Activated B cell treated with CpG ODN at 0.5 μM for 24 hours (primary cell): ENCODE measurements at places on chromosomes 3 and 15. TPM values are rescaled to one million over a fixed set of nuclear protein-coding genes. Genes with fewer than 3 reads are reported as not detected.

The PIGZ gene
- 1.8 and 2.0 TPM in 2 replicates for total RNA-seq

The TNIK gene
- total RNA-seq = 2.0 and 2.5 TPM in 2 replicates

The TMIE gene
- total RNA-seq = 0.39 and 0.44 TPM in 2 replicates

DNA sequence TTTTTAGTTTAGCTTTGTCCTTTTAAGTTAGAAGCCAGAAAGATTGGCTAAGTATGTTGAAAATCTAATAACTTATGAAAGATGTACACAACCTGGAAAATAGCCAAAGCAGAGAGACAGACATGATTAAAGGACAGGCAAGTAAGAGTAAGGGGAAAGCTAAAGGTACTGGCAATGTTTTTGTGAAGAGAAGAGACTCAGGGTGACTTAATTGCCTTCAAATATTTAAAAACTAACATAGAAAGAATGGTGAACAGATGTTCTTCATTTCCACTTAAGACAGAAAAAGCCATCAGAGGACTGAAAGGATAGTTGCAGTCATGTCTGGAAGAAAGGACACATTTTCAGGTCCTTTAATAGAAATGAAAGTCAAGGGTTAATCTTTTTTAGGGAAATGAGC lies 68.8 kb downstream of the ZNF385D start:
- no peak for DNase-seq
- no peaks in the 10 kb centered on the region for H3K36me3 ChIP-seq
- no peak overlapping the region for H3K27ac ChIP-seq
- no peaks in the 10 kb centered on the region for H3K27me3 ChIP-seq

GRCh38 chr3:49466085-49466484 lies 4.0 kb upstream of the DAG1 start:
- peaks cover 14% of the 10 kb centered on the region for H3K4me1 ChIP-seq
- no peak overlapping the region for H3K27ac ChIP-seq
- no peak overlapping the region for H3K4me3 ChIP-seq

GRCh38 chr3:171417813-171418212 lies 42.4 kb downstream of the TNIK start:
- no peaks in the 10 kb centered on the region for H3K4me1 ChIP-seq
- no peak for DNase-seq
- H3K4me3 ChIP-seq = no peak overlapping the region
- H3K27ac ChIP-seq = no peak overlapping the region
- H3K27me3 ChIP-seq = peaks cover 2% of the 10 kb centered on the region
